GM12865 (cell line): ENCODE measurements at places on chromosomes 2 and 18.
A peak's percentile ranks its signal among the peaks of the same experiment; 100 is the strongest.

DNA sequence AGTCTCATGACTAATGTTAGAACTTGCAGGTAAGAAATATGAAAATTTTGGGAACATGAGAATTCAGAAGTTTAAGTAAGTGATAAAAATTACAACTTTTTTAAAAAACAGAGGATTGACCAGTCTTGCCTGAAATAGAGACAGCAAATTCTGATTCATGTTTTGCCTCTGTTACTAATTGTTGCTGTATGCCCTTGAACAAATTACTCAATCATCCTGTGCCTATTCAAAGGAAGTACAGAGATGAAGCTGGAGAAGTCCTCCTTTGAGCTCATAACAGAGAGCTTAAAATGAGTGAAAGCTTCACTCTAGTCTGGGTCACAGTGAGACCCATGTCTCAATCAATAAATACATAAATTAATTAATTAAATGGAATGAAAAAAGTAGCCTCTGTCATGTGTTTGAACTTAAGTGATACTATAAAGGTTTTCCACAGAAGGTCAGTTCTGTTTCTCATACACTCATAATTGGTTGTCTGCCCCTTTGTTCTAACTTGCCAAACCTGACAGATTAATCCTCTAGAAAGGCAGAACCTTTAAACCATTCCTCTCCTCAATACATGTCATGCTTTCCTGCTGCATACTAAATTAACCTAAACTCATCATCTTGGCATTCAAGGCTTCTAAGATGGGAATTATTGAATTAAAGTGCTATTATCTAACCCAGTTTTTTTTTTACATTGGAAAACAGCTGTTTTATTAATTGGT lies 374.6 kb upstream of the LRATD1 start:
- no peak for DNase-seq

DNA sequence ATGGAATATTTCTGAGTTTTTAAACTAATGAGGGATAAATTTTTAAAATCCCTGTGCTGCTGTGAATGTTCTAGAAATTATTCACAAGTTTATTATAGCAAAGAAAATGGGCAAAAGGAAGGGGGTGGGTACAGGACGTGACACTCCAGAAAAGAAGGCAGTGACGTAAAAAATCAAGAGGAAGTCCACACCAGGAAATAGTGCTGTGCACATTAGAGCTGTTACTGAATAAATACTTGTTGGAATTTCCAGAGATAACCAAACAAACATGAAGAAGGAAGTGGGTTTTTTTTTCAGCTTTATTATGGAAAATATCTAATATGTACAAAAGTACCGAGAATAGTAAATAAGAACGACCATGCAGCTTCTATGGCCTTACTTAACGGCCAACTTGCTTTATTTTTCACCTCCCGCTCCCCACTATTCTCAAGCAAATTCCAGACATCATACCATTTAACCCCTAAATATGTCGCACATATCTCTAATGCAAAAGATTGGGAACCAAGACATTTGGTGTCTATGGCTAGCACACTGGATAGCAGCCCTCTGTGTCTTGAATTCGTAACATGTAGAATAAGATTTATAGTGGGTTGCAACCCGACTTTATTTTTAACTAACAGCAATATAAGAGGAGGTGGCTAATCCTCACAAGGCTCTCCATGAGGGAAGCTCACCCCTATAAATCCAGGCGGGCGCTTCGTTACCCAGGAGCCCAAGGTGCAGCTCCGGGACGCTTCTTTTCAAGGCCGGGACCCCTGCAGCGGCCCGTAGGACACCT lies 580 bp upstream of the NDUFV2 start:
- DNase-seq, result peak; percentile 59

- no peak for DNase-seq
These were observed 98.7 kb downstream of the STPG4 start for GRCh38 chr2:47056374-47056773.

GRCh38 chr2:220277445-220277975 lies 650.1 kb downstream of the SLC4A3 start:
- DNase-seq, result no peak
